ENCODE measurements at places on chromosomes 4 and X.

- no peak for DNase-seq
Measured at GRCh38 chr4:150098214-150098613, 20.0 kb downstream of the DCLK2 start.

DNA sequence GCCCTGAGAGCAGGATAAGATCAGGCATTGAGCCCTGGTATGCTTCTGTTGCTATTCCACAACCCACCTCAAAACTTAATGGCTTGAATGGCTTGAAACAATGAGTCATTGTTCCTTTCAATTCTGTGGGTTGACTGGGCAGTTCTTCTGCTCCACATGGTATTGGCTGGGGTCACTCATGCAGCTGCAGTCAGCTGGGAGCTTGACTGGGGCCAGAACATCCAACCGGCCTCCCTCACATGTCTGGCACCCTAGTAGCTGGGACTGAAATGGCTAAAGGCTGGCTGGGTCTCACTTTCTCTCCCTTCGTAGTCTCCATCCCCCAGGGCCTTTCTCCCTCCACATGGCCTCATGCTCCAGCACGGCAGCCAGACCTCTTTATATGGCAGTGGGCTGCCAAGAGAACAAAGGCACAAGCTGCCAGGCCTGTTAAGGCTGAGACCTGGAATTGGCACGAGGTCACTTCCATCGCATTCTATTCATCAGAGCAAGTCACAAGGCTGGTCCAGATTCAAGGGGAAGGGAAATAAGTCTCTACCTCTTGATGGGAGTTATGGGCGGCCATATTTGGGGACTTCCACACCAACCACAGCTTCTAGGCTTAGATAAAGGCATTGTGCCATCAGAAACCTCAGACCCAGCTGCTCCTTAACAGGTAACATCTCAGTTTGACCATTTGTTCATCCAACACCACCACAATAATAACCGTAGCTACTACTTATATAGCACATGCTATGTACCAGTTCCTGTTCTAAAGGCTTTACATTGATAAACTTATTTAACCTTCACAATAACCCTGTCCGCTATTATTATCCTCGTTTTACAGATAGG is 159.7 kb upstream of the ATP6AP2 start:
- no peak for DNase-seq

- DNase-seq, result no peak
Measured at GRCh38 chrX:71095981-71096759, 519 bp downstream of the FOXO4 start.

GRCh38 chrX:118717678-118718391 is 9.6 kb upstream of the IL13RA1 start:
- no peak for DNase-seq

GRCh38 chr4:17531538-17532285 is 16.7 kb downstream of the CLRN2 start:
- no peak for DNase-seq

GRCh38 chrX:150690126-150690525 is 3.1 kb upstream of the MTMR1 start:
- DNase-seq, result no peak

DNA sequence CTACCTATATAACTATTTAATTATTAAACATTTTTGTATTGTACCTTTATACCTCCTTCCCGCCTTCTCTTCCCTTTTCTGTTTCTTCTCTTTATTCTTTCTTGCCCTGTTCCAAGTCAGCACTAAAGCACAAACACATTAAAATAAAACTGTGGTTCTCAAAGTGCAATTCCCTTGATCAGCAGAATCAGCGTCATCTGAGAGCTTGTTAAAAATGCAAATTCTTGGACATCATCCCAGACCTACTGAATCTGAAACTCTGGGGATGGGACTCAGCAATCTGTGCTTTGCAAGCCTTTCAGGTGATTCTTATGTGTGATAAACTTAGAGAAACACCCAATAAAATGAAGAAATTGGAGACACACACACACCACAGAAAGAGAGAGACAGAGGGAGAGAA is 178.4 kb upstream of the BMP3 start:
- DNase-seq, result no peak

GRCh38 chrX:72029483-72030411 is 102.0 kb downstream of the RTL5 start:
- DNase-seq, result no peak

- no peak for DNase-seq
Measured at GRCh38 chr4:26407476-26407875, 82.8 kb downstream of the CCKAR start.

- no peak for DNase-seq
Measured at GRCh38 chrX:42624524-42624923, 153.4 kb downstream of the PPP1R2C start.

DNA sequence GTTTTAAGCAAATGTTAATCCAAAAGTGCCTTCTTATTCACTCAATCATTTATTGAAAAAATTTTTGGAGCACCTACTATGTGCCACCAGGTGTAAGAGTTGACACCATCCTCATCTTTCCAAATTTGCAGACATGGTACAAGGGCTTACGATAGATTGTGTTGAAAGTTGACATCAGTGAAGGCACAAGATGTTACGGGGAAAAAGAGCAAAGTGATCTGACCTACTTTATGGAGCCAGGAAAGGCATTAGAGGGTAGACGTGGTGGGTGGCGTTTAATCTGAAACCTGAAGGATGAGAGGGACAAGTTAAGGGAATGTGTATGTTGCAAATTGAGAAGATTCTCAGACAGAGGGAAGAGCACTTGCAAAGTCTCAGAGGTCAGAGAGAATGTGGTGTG is 167.8 kb upstream of the HAND2 start:
- DNase-seq, result no peak

- no peak for DNase-seq
Measured at GRCh38 chr4:4596720-4597119, 54.9 kb upstream of the STX18 start.

DNA sequence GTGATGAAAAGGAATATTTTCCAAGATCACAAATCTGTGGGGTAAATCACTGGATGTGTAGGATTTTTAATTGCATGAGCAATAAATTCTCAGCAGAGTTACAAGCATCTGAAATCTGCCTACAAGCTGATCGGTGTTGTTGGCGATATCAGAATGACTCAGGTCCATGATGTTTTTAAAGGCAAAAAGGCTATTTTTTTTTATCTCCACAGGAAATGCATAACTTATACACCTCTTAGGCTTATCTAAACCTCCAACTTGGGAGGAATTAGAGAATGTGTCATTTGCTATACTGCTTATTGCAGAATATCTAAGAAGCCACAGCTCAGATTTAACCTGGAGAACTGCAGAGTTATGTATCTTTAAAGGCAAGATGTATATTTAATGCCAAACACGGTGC is 61.6 kb downstream of the KIT start:
- no peak for DNase-seq

GRCh38 chrX:32524385-32524784 is 687.0 kb downstream of the DMD start:
- no peak for DNase-seq

DNA sequence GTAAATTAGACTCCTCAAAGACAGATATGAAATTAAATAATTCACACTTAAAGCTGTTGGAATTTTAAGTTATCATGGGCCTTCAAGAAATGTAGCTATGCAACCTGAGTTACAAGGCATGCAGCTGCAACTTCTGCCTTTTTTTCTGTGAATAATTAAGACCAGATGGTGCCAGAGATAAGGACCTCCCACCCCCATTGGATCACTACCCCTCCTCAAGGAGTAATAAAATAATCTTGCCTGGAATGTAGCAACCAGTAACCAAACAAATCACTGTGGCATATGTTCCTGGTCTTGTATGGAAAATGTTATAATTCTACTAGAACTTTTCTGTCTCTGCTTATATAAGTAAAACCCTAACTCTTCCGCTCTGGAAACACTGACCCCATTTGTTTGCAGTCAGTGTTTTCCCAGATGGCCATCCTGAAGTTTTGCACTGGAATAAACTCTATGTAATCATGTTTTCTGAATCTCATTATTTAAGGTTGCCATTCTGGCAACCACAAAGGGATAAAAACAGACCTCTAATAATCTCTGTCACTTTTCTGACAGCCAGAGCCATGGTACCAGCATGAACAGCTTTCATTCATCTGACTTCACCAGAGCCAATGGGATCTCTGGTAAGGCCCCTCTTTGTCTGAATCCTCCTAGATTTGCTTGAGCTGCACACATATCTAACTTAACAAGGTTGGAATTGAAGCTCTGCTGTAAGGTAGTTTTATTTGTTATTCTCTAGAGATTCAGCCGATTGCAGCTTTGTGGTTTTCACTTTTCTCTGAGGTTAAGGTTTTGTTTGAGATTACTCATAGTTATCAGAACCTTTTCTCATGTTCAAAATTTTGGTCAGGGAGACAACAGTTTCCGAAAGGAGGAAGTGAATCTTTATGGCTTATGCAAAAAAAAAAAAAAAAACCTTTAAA is 274.6 kb downstream of the NAF1 start:
- DNase-seq, result no peak

DNA sequence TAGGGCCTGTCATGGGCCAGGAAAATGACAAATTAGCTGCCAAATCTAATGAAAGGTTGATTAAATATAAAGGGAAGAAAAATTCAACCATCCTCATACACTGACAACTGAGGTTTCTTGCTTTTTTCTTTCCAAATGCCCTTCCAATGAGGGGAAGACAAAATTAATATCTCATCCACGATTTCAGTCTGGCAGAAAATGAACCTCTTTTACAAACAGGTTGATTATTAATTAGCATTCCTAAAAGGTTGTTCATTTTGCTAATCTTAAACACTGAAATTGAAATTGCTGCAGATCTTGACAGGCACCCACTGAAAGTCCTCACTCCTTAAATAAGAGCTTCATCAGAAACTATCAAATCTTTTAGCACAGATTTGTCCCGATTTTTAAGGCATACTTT is 45.5 kb downstream of the NPFFR2 start:
- no peak for DNase-seq

GRCh38 chrX:135009838-135010237 is 12.5 kb downstream of the RTL8B start:
- DNase-seq, result no peak

GRCh38 chr4:153276971-153277370 is 67.5 kb upstream of the MND1 start:
- DNase-seq, result no peak

GRCh38 chr4:151717909-151718628 is 42.7 kb downstream of the GATB start:
- no peak for DNase-seq

DNA sequence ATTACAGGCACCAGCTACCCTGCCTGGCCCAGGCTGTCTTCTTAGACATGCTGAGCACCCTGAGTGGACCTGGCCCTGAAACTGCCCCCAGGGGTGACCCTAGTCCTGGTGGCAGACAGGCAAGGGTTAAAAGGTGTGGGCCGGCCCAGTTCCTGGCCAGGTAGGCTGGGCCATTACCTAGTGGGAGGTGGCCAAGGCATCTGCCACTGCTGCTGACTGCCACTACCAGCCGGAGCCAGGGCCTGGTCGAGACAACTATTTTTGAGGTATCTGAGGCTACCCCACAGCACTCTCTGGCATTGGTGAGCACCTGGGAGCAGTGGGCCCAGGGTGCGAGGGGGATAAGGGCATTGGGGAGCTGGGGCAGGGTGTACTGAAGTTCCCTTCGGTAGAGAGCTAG is at the start of gene CCDC120:
TSS of gene CCDC120 (plus strand) at position 206 of the 400 bp plus-strand sequence. CDS start 3,043 bp downstream, outside the sequence.
- DNase-seq, result no peak

- no peak for DNase-seq
Measured at GRCh38 chrX:140467211-140467610, 37.7 kb downstream of the SOX3 start.

DNA sequence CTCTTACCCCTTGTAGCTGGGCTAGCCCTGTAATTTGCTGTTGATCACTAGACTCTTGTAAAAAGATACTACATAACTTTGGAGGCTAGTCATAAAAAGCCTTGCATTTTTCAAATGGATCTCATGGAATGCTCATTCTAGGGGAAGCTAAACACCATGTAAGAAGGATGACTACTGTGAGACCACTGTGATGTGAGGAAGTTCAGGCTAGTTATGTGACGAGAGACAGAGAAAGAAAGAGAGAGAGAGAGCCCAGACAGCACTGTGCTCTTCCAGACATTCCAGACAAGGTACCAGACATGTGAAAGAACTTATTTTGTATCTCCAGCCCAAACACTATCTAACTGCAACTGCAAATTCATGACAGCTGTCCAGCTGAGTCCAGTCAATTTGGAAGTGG is 404.6 kb upstream of the PITX2 start:
- no peak for DNase-seq

DNA sequence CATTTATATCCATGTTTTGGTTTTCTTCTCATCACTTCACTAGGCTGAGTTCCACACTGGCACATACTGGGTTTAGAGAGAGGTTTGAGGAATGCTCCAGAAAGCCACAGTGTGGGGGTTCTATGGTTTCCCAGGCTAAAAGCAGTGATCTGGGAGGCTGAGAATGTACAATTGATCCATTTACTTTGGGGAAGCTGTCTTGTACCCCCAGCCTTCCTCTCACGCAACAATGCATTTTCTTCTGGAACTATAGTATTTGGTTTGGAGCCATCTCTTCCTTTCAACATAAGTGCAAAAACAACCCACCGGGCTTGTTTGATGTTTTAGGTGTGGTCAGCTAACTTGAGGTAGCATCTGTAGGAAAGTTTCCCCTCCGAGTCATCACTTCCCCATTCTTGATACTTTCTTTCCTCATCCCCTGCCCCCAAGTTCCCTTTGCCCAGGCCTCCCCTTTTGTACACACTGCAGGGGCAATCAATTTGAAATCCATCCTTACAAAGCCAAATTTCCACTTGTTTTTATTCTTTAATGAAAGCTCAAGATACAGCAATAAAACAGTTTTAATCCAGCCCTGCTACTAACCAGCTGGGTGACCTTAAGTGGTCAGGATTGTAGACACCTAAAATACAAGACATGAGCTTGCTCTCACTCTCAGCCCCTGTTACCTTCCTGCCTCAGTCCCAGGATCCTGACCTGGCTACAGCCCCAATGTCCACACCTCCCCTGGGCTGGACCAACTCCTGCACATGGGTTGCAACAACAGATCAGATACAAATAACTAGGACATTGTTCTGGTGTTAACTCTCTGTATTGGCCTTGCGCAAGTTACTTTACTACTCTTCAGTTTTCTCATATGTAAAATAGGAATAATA is 109.2 kb downstream of the FHDC1 start:
- DNase-seq, result no peak

- no peak for DNase-seq
Measured at GRCh38 chr4:40373636-40374035, 38.5 kb downstream of the CHRNA9 start.

DNA sequence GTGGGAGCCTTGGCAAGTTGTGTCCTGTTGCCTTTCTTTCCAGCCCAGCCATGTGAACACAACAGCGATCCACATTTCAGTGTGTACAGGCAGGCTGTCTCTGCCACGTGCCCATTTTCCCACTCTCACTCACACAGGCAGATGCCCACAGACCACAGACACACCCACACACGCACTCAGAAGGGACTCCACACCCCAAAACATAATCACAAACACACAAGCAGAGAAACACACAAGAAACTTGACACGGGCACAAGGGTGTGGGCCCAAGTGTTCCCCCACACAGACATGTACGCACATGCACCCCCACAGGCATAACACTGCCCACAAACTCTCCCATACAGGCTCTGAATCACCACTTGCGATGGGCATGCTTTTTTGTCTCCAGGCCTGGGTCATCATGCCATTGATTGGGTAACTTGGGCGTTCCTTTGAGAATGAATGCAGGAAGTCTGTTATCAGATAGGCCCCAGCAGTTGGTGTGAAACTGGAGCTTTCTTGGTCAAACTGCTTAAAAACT is 84.3 kb downstream of the NBDY start:
- DNase-seq, result no peak

Measured in stimulated activated CD8-positive, alpha-beta memory T cell treated with anti-CD3 and anti-CD28 coated beads, Interleukin-15, amount 100 ng/mL, for 24 hours (primary cell).